ENCODE measurements at places on chromosomes 5 and 9.

GRCh38 chr5:41735213-41735612 is 135.0 kb downstream of the OXCT1 start:
- no peak for DNase-seq

GRCh38 chr5:133032852-133033742 is 6.7 kb upstream of the ZCCHC10 start:
- no peak for DNase-seq

GRCh38 chr5:109511980-109512734 is 102.4 kb upstream of the PJA2 start:
- DNase-seq: no peak

DNA sequence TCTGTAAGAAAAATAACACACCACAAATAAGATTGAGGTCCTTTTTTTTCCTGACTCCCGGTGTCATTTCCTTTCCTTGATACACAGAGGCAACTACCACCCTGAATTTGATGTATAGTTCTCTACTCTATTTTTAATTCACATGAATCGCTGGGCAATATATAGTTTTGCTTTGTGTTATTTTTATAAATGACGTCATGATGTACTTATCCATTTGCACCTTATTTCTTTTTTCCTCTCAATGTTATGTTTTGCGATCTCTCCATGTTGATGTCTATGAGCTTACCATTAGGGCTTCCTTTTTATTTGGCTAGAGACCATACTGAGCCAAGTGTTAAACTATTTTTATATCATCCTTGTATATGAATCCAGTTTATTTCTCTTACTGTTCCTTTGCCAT is 175.9 kb downstream of the PAPPA start:
- DNase-seq: no peak

GRCh38 chr9:87570000-87570908 is 72.6 kb downstream of the DAPK1 start:
- no peak for DNase-seq

GRCh38 chr9:137227054-137227852 is at the start of gene RNF224:
Gene RNF224 (plus strand): TSS chr9:137227502. CDS start chr9:137228336, 834 bp downstream.
- peak; percentile 72 for DNase-seq

GRCh38 chr5:119400245-119400644 is 44.4 kb downstream of the TNFAIP8 start:
- DNase-seq: no peak

DNA sequence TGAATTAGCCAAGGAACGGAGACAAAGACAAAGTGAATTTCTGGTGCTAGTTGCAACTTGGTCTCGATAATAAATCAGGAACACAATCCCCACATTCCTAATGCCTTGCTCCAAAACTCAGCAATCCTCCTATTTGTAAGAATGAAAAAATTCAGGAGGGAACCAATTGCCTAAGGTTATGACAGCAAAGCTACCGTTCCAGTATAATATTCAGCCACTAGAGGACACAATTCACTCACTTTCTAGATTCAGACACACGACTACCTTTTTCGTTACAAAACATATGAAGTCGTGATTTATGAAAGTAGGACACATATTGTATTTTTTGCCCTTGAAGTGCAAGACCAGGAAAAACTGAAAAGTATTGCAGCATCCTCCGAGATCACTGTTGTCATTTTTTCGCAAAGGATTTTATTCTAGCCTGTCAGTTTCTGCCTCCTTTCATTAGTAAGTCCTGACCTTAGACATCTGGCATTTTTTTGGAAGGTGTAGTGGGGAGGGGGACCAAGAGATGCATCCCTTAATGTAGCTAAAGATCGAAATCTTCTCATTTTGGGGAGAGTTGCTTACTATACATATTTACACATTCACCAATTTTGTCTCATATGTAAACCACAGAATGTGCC is 133.1 kb downstream of the DOCK8 start:
- DNase-seq: no peak

DNA sequence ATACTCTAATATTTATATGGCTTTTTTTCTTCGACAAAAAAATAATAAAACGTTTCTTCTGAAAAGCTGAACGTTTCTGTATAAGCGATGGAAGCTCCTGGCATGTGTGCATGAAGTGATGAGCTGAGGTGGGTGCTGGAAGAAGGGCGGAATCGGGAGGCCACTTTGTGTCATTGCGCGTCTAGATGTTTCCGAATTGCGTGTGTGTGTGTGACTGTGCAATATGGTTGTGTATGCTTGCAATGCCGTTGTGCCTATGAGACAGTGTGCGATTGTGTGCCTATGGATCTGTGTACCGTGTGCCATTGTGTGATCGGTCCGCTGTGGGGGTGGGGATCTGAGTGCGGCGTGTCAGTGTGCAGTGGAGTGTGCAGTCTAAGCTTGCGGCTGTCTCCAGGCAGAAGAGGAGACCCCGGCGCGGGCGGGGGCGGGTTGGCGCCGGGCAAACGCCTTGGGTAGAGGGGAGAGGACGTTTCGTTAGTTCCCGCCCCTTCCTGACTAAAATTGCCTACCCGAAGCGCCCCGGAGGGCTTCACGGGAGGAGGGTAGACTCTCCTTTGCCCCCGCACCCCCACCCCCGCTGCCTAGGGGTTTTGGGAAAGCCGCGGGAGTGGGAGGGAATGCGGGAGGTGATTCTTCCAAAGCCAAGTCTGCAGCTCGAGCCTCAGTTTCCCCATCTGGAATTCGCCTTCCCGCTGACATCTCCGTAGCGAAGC is 24.2 kb downstream of the PCDHGC5 start:
- no peak for DNase-seq

- no peak for DNase-seq
These were observed 1.6 kb upstream of the HAPLN1 start for GRCh38 chr5:83721953-83722901.

DNA sequence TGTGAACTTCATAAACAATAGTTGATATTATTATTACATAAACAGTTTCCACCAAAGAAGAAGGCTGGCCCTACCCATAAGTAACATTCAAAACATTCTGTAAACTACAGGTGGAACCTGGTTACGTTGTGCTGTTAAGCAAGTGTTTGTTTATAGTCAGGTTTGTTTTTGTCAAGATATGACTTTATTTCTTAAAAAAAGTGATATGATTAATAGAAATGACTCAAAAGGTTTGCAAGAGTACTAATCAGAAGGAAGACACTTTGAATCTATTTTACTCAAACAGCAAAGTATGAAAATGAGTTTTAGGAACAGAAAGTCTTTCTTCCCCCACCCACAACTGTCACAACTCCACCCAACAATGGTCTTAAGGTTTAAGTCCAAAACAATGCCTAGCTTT is 220.8 kb downstream of the PLK2 start:
- DNase-seq: no peak

DNA sequence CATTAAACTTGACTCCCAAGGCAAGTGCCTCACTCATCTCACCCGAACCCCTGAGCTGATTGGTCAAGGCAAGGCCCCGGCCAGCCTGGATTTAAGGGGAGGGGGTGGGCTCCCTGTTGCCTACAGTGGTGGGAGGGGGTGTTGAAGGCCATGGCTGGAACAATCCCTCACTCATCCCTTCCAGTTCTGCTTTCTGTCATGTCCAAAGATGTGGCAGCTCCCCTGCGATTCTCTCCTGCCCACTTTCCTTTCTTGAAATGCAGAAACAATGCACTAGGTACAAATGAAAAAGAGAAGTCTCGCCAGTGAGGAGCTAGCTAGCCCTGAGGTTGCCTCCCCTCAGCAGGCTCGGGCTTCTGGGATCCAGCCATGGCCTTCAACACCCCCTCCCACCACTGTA is 240.9 kb downstream of the SYK start:
- no peak for DNase-seq

DNA sequence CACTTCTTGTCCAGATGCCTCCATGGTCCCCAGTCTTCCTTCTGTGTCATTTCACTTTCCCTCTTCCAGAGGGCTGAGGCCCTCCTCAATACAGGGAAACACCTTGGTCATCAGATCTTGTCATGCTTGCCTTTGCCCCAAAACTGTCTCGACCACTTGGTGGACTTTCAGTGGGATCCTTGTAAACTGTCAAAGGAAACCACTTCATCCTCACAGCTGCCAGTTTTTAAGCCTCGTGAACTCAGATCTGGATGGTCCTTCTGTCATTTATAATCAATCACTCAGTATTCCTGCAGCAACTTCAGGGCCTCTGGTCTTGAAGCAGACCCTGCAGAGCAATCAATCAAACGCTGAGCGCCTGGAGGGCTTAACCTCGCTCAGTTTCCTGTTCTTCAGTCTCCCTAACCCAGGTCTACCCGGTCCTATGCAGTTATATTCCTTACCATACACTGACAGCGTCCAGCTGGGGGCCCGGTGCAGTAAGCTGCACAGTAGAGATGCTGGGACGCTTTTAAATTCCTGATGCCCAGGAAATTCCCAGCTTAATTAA is 74.6 kb downstream of the GOLPH3 start:
- no peak for DNase-seq

GRCh38 chr5:124902097-124902821 is 155.8 kb upstream of the ZNF608 start:
- DNase-seq: no peak

- no peak for DNase-seq
These were observed 40.7 kb upstream of the PPP2R2B start for GRCh38 chr5:146919304-146919703.

- peak; percentile 29 for DNase-seq
These were observed 106.0 kb downstream of the PHF2 start for GRCh38 chr9:93682155-93682968.

DNA sequence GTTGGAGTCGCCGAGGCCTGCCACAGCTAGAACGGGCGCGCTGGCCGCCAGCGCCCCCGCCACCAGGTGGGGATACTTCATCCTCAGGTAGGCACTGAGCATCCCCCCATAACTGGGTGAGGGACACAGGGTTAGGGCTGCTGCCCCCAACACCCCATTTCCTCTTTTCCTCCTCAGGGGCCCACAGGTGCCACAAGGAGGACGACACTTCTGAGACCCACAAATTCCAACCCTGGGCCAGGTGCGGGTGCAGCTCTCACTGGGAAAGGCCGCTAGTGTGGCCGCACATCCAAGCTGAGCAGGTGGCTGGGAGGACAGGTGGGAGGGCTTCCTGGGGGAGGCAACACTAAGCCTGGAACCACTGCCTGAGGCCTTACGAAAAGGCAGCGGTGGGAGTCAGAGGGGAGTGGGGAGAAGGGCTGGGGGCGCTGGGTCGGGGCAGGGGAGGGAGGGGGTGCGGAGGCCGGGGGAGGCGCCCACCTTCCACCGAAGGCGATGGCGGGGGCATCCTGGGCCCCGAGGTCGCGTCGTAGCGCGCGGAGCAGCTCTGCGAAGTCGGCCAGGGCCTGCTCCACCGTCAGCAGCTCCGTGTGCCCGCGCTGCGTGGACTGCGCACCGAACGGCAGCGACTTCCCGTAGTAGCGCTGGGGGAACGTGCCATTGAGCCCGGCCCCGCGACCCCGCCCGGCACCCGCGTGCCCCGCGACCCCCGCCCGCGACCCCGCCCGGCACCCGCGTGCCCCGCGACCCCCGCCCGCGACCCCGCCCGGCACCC is 961 bp downstream of the DPP7 start:
- DNase-seq: no peak

GRCh38 chr5:80798633-80799032 is 143.8 kb upstream of the DHFR start:
- DNase-seq: no peak

DNA sequence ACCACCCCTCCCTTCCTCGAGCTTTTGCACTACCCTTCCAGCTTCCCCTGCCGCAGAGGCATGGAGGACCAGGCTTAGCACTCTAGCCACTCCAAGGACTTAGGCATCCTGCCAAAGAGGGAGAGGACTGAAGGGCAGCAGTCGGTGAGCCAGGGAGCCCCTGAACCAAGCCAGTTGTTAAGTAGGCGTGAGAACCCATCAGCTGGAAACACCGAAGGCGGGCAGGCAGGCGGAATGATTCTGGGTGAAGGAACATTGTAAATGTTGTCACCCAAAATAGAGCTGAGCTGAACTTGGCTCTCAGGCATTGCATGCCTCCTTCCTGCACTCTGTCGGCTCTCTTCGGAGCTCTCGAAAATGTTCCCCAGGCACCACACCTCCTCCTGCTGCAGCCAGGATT is 42.8 kb downstream of the NRG2 start:
- no peak for DNase-seq

DNA sequence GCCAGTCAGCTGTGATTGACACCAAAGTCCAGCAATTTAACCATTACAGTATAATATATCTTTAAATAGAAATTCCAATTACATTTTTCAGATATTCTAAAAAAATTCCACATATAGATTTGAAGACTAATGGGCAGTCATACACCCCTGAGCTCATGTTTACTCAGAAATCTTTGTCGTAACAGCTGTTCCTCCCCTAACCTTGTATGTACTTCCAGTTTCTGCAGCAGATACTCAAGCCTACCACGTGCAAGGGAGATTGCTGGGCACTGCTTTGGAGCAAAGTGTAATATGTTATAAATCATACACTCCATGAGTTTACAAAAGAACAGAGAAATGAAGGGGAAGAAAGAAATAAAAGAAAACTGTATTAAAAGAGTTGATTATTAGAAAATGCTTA is 241.2 kb downstream of the TRIM32 start:
- no peak for DNase-seq

- DNase-seq: no peak
These were observed 36.5 kb downstream of the ADAMTS2 start for GRCh38 chr5:179308563-179309382.

- no peak for DNase-seq
These were observed 823.0 kb downstream of the TAF11L14 start for GRCh38 chr5:18457255-18457654.

GRCh38 chr5:124398460-124398859 is 348.0 kb downstream of the ZNF608 start:
- no peak for DNase-seq

DNA sequence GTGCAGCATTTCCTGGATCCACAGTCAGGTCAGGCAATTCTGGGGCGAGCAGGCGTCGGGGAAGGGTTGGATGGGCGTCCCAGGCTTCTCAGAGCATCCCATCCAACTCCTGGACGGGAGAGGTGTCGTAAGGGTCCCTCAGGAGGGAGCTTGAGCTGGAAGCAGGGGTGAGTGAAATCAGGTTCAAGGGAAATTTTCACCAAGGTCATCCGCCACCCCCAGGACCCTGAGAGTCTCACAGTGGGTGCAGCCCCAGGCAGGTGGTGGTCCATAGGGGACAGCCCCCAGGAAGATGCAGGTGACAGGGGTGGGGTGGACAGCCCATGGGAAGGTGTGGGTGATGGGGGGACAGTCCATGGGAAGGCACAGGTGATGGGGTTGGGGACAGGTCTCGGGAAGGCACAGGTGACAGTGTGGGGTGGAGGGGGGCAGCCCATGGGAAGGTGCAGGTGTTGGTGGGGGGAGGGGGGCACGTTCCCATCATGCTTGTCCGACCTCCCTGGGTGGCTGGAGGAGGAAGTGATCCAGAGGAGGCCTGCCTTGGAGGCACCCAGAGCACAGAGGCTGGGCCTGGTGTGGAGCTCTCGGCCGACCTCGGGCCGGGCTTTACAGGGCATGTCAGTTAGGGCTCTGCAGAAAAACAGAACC is 48.9 kb downstream of the AHRR start:
- no peak for DNase-seq

DNA sequence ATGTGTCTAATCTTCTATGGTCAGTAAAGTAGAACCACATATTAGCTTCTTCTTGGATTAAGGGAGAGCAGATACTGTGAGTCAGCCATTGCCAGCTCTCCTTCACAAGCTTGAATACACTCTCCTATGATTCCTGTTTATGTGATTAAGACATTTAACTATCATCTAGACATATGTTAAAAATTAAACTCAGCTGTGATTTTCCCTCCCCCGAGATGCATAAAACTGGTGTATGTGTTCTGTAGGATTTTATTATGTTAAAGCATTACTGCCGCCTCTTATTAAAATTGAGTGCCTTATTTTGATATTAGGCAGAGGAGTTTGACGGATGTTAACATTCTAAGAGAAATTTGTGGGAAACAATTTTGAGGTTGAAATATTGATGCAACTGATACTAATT is 114.6 kb downstream of the ACTBL2 start:
- DNase-seq: no peak
